ENCODE measurements at places on chromosomes 5 and 9. TPM values are rescaled to one million over a fixed set of nuclear protein-coding genes. Genes with fewer than 3 reads are reported as not detected.

The LCN15 gene
- total RNA-seq: not detected

DNA sequence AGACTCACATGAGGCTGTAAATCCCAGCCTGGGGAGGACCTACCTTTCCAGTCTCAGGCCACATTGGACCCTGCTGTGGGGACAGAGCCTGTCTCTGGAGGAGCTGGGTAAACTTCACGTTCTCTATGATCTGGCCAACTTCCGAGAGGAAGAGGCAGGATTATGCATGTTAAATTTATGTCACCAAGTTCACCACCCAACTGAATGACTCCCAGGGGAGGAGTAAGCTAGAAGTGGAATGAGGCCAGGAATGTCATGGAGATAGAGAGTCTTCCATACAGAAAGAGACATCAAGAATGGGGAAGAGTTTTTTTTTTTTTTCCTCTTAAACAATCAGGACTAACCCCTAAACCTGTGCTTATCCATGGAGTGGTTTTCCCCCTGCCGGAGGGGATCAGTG lies 90.3 kb upstream of the PALM2AKAP2 start:
- H3K4me1 ChIP-seq: no peaks in the 10 kb centered on the region
- no peaks in the 10 kb centered on the region for H3K27me3 ChIP-seq
- no peak for DNase-seq

The IDNK gene
- total RNA-seq: 3.4 TPM

The GRXCR2 gene
- 1.5 TPM for total RNA-seq

DNA sequence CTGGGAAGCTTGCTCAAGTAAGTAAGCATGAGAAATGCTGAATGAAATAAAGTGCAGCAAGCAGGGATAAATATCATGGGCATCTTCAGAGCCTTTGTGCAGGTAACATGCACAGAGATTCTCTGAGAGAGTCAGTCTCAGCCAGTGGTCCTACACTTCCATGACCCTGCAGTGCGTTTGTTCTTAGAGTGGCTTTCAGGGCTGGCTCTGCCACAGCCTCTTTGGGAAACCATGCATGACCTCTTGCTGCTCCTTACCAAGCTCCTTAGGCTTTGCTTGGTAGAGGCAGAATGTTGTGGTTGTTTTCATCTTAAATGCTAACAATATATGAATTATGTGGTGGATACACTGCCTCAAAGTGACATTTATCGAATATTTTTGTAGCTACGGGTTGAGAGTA lies 5.4 kb downstream of the SYK start:
- peaks cover 9% of the 10 kb centered on the region for H3K27me3 ChIP-seq
- no peak overlapping the region for H3K4me3 ChIP-seq
- peaks cover under 1% of the 10 kb centered on the region for H3K4me1 ChIP-seq
- H3K27ac ChIP-seq: no peak overlapping the region
- DNase-seq: no peak

GRCh38 chr5:2722901-2723300 lies 28.6 kb downstream of the IRX2 start:
- peaks cover 47% of the 10 kb centered on the region for H3K27me3 ChIP-seq
- no peak overlapping the region for H3K27ac ChIP-seq
- no peak overlapping the region for H3K4me3 ChIP-seq
- no peaks in the 10 kb centered on the region for H3K36me3 ChIP-seq
- DNase-seq: no peak
